Right forelimb (tissue), 1 donor: ENCODE measurements at places on chromosomes 11 and 22.

- peak; percentile 84 for DNase-seq
Measured at GRCh38 chr22:46355369-46355995, 20.0 kb downstream of the TRMU start.

DNA sequence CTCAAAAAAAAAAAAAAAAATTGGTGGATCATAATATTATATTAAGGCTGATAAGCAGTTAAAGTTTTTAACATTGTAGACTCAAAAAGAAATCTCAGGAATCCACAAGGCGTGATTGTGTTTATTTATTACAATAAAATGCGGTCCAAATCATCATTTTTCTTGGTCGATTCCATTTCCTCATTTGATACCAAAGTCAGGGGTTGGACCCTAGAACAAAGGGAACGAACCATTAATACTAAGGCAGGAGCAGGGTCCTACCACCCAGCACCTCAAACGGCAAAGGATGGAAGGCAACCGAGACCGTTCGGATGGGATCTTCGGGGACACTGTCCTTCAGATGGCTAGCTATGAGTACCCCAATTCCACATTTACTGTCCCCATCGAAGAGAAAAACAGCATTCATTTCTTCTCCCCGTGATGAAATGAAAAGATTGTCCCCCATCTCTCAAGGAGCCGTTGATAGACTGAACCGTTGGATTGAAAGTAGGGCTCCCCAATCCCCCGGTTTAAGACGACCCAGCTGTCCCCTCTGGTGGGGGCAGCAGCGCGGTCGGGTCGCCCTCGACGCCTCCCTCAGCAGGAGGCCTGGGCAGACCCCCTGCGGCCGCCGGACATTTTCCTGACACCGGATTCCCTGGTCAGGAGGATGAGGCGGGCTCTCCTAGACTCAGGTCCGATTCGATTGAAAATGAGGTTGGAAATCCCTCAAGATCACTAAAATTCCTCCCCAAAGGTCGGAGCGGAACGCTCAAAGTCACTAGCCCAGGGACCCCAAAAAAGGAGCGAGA lies 607 bp downstream of the DMC1 start:
- peak; percentile 47 for DNase-seq

- no peak for DNase-seq
Measured at GRCh38 chr11:102981324-102981910, 25.9 kb upstream of the MMP13 start.

DNA sequence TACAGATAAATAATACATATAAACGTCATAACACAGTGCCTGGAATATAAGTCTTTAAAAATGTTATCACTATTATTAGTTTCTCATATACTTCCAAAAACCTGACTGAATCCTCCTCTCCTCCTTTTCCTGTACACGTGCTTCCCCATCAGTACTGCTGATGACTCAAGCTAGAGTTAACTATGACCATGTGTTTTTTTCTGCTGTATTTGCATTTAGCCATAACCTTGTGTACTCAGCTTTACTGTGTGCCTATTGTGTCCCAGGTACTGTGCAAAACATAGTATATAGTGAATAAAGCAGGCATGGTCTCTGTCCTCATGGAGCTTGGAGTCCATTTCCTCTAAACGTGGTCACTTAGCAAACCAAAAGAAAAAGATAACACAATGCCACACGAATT lies 56.5 kb upstream of the ARHGAP32 start:
- DNase-seq, result no peak

DNA sequence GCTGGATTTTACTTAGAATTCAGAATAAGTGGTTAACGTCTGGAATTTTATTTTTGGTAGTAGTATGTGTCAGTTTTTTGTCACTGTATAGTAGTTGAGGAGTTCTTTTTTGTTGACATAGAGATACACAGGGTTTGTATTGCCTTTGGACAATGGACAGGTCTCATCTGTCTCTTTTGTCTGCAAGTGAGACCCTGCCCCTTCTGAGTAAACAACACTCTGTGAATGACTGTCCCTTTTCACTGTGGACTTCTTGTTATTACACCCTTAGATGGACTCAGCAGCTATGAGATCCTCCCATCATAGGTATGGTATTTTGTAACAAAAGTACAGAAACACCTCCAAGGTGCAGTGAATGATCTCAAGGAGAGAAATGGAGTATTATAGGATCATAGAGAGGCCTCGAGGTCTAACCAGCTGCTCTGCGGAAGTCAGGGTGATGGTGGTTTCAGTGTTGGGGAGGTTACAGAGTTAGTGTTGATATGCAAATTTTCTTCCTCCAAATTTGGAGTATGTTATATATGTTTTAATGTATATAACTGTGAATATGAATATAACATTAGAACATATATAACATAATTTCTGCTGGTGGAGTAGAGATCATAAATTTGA lies 7.8 kb downstream of the PPP6R3 start:
- DNase-seq, result no peak

DNA sequence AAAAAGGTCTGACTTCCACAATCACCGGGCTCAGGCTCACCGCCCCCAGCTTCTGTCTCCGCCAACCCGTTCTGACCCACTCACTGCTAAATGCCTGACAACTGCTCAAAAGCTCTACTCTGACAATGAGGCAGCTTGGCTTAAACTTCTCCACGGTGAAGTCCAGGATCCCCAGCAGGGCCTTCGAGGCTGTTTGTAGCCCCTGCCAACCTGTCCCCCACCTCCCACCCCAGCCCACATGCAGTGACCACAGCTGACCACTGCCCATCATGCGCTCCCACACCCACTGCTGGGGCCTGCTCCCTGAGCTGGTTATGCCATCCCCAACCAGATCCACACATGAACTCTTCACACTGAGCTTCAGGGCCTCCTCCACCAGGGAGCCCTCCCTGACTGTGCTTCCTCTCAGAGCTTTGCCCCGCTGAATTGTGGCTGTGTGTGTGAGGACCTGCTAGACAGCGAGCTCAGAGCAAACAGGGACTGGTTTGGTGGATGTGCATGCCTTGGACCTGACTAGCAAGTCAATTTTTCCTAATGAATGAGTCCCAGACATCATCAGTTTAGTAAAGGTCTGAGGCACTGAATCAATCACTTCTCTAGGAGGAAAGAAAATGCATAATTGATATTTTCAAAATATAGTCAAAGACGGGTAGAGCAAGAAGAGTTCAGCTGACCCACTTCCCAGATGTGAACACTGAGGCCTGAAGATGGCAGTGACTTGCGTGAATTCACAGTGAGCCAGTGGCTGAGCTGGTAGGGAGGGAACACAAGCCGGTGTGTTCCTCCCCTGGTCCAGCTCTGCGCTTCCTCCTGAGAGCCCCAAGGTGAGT lies 7.7 kb downstream of the LRRC32 start:
- no peak for DNase-seq

DNA sequence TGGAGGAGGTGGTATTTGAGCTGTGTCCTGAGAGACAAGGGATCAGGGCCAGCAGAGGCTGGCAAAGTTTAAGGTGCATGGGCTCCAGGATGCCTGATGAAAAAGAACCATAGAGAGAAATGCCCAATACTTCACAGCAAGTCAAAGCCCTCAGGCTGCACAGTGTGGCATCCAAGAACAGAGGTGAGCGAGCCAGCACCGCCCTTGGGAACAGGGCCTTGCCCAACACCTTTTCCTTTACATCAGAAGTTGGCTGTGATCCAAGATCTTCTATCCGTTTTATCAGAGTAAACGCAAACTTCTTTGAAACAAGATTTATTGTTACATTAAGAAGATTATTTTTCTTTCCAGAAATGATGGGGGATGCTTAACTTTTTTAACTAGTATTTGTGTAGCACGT lies 1.4 kb downstream of the B3GNT6 start:
- DNase-seq, result no peak

GRCh38 chr11:20030472-20030871 lies 129.8 kb downstream of the DBX1 start:
- DNase-seq, result no peak

DNA sequence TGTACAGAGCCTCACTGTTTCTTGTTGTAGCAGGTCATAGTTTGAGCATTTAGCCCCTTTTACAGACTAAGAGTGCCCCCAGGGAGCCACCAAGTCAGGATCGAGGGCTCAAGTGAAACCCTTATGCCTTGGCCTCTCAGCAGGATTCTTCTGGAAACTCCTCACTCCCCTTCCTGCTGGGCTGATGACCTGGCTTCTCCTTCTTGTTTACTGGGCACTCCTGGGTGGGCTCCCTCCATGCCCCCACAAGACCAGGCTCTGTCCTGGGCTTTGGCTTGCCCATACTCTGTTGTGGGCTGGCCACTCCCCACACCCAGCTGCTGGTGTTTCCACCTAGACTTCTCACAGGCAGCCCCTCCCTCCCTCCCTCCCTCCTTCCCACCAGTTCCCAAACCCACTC lies 69.6 kb downstream of the MED15 start:
- DNase-seq, result no peak

GRCh38 chr11:71472941-71473792 lies 20.2 kb downstream of the NADSYN1 start:
- no peak for DNase-seq

GRCh38 chr11:9821008-9821752 lies 157.3 kb downstream of the SWAP70 start:
- DNase-seq, result no peak

DNA sequence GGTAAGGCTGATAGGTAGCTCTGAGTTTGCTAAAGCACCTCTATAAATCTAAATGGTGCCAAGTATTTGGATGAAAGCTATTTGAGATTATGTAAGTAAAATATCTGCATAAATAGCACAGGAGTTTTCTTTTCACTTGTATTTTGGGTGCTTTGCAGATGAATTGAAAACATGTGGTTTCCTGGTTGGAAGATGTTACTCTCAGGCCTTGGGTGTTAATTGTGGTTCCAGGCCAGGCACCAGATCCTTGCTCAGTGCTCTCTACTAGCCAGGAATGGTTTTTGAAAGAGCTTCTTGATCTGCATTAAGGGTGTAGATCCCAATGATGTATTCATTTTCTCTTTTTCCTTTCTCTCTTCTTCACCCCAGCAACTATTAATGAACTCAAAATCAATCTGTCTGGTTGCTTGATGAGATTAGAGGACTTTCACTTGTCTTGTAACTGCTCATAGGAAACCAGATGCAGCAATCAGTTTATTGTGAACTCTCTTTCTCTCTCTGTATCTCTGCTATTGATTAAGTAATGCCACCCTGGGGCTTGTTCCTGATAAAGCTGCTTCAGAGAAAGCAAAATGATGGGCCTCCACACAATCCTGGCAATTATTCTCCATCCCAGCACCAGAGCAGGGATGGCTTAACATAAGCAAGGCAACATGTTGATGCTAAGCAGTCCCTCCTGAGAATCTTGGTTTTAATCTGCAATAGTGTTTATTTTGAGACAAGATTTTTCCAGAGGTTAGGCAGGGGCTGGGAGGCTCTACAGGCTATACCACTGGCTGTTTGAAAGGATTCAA lies 147.0 kb upstream of the NTM start:
- DNase-seq, result no peak

DNA sequence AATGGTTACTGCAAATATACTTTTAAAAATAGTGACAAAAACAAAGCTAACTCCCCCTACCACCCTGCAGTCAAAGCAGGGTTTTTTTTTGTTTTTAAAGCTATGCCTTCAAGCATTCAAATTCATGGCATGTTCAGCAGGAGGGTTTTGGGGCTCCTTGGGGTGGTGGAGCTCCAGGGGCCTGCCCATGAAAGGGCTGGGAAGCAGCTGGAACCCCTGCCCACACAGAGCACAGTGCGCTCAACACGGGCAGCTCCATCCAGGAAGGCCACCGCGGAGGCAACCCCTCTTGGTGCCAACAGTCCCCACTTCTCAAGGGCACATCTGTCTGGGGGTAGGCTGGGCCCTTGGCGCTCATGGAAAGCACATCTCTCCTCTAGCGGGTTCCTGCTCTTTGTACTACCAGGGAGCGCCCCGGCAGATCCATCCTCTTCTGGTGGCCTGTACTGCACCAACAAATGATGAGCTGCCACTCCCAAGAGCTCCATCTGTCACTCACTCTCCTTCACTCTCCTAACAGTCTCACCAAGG lies 16.6 kb upstream of the PHLDA2 start:
- no peak for DNase-seq

- DNase-seq, result no peak
Measured at GRCh38 chr11:100769617-100770016, 82.5 kb downstream of the ARHGAP42 start.
